ENCODE measurements at places on chromosomes 1 and 21.

DNA sequence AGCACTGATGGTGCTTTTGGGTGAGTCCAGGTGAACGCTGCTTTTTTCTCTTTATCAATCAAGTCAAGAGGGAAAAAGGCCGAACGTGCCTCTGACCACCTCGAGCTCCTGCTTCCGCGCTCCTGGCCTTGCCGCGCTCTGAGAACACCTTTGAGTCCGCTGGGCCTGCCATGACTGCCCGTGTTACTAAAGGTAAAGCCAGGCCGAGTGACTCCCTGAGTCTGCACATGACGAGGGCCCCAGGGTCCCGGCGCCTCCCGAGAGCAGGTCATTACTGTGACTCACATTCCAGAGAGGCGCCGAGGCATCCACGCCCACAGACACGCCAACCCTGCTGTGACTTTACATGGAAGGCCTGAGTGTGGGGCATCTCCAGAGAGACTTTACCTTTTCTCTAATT is 11.1 kb downstream of the POFUT2 start:
- no peak for DNase-seq

DNA sequence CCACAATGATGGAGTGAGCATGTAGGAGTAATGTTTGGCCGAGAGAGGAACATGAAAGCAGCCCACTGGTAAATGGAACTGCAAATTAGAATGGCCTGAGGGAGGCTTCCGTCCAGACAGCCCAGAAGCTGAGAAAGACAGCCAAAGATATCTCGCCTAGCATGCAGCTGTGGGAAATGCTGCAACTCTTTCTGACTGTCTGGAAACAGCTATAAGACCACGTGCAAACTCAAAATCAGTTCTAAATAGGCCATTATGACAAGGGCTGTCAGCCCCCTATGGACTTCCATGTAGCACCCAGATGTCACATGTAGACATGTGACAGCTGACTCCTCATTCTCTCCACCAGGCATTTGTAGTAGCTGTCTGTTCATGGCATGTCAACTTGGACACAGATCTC is 62.9 kb upstream of the ATP1A1 start:
- no peak for DNase-seq

DNA sequence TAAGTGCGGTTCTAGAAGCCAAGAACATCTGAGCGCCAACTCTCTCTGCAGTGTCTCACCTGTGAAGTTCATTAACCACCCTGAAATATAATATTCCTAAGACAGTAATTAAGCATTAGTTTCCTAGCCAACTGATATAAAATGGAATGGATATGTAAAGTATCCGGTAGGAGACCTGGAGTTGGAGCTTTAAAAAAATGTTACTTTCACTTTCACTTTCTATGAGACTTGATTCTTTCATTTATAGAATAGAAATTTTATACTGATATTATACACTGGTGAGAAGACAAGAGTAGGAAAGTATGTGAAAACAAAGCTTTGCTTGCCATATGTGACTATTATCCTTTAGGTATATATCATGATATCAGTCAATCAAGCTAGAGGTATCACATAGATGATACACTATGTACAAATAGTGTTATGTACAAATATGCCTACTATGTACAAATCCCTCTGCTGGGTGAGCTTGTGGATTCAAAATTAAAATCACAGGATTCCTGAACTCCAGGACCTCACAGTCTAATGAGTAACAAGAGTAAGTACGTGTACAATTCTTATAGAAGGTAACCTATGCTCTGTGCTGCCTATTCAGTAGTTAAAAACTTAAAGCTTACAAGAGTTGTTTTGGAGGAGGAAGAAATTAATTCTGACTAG is 934.2 kb downstream of the TTLL7 start:
- DNase-seq: no peak

DNA sequence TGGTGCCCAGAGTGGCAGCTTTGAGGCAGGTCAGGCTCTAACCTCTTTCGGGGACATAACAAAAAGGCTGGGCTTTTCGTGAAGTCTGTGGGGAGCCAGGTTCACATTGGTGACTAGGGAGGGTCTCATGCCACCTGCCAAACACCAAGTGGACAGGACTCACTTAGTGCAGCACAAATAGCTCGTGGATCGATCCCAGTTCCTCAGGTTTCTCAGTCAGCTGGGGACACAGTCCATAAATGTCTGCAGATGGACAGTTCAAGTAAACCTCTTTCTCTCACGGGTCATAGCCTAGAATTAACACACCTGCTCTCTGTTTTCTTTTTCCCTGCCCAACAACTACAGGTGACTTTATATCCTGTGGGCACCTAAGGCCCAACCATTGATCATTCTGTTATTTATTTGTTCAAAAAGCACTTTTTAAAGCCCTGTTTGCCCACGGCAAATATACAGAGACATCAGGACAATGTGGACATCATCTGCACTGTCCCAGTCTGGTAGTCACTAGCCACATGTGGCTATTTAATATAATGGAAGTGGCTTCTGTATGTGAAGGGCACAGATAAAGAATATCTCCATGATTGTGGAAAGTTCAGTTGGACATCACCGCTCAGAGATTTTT is 53.5 kb downstream of the CAPN2 start:
- no peak for DNase-seq

GRCh38 chr21:26406526-26406925 is 166.6 kb downstream of the CYYR1 start:
- no peak for DNase-seq

- no peak for DNase-seq
These were observed 2015.8 kb downstream of the NCAM2 start for GRCh38 chr21:23014021-23014420.

- no peak for DNase-seq
These were observed 51.0 kb downstream of the NME7 start for GRCh38 chr1:169316556-169316955.

DNA sequence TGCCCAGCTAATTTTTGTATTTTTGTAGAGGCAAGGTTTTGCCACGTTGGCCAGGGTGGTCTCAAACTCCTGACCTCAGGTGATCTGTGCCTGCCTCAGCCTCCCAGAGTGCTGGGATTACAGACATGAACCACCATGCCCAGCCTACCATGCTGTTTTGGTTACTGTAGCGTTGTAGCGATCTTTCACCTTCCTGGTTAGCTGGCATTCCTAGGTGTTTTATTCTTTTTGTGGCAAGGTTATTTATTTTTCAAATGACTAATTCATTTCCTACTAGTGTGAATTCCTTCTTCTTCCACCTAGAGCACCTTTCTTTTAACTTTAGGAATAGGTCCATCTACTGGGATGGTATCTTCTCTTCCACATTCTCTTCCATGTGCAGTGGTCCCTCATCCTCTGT is 29.3 kb downstream of the TMEM200B start:
- DNase-seq: no peak

- DNase-seq: no peak
These were observed 47.2 kb upstream of the PRMT6 start for GRCh38 chr1:107009281-107009680.

GRCh38 chr21:42621819-42622177 is 31.6 kb upstream of the PDE9A start:
- no peak for DNase-seq

DNA sequence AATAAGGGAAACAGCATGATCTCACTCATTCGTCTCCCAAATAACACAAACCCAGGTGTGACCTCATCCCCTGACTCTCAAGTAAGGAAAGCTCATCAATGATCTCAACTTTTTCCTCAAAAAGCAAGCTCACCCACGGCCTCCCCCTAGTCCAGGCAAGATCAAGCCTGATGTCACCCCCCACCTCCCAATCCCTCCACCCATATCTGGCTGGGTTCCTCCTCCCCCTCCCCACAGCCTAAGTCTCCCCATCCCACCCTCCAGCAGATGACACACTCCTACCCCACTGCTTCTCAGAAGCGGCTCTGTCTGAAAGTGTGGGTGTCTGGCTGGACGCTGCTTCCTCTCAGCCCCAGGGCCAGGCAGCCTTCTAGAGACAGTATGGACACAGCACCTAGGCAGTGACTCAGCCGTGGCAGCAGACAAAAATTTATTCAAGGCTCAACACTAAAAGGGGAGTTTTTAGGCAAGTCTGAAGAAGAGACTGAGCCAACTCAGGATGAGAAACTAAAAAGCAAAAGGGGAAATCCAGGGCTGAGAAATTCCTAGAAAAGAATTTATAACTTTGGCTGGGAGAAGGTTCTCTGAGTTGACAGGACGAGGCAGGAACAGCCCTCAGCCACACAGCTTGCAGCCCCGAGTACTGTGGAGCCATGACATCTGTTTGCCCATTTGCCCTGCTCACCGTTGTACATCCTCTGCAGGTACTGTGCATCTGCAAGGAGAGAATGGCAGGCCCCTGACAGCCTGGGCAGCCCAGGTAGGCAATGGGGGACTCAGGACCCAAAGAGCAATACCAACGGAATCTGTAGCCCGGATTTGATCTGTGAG is 81.6 kb upstream of the LRRC8D start:
- DNase-seq: peak; percentile 30

DNA sequence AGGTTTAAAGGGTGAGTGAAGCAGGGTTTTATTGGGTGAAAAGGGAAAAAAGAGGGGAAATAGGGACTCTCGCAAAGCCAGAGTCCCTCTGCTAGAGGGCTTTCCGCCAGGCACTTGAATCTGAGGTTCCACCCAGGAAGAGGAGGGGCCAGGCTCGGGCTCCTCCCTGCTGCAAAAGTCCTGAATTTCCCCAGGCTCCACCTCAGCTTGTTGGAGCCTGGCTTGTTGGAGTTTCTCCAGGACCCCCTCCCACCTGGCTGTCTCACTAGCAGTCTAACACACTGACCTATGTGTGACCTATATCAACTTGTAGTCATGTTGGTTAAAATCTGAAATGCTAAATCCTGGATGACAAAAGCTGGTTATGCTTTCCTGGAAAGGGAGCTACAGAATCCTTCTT is 25.5 kb downstream of the GBP2 start:
- DNase-seq: no peak

GRCh38 chr1:91803847-91804545 is 82.0 kb downstream of the TGFBR3 start:
- peak; percentile 37 for DNase-seq

DNA sequence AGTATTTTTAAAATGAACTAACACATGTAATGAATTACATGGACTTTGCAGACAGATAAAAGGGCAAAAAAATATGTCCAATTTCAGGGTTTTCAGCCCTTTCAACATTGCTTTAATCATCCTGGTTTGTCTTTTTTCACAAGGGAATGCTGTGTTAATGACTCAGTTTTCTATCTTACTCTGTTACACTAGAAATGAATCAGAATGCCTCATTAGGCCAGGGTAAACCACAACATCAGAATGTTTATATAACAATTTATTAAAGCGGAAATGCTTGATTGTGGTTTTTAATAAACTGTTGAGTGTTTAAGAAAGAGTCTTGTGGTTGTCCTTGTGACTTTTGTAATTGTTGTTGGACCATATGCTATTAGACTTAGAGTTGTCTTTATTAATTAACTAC is 13.5 kb downstream of the GORAB start:
- DNase-seq: no peak

- no peak for DNase-seq
These were observed 9.7 kb upstream of the KRTAP7-1 start for GRCh38 chr21:30839304-30839703.

GRCh38 chr1:200774735-200775444 is 36.2 kb downstream of the CAMSAP2 start:
- no peak for DNase-seq

DNA sequence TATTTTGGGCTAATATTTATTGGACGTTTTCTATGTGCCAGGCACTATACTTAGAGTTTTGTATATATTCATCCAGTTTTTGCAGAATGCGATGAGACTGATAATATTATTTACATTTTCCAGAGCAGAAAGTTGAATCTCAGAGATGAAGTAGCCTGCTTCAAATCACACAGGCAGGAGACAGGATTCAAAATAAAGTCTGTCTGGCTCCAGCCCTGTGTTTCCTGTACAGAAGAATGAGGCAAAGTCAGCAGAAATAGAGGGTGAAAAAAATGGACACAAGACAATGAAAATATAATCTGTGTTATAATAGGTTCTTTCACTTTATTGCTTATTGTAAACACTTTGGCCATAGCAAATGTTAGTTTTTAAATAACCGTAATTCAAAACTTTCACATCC is 107.2 kb downstream of the CYYR1 start:
- DNase-seq: no peak

DNA sequence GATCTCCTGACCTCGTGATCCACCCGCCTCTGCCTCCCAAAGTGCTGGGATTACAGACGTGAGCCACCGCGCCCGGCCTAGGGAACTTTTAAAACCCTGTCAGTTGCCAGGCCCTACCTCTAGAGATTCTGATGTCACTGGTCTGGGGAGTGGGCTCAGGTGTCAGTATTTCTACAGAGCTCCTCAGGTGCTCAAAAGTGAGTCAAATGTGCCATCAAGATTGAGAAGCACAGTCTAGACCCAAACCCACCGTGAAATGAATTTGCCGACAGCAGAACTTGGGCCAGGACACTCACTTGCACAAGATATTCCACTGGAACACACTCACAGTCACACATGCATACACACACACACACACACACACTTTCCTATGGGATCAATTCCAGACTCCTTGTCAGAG is 215.5 kb downstream of the RRAGC start:
- DNase-seq: no peak

DNA sequence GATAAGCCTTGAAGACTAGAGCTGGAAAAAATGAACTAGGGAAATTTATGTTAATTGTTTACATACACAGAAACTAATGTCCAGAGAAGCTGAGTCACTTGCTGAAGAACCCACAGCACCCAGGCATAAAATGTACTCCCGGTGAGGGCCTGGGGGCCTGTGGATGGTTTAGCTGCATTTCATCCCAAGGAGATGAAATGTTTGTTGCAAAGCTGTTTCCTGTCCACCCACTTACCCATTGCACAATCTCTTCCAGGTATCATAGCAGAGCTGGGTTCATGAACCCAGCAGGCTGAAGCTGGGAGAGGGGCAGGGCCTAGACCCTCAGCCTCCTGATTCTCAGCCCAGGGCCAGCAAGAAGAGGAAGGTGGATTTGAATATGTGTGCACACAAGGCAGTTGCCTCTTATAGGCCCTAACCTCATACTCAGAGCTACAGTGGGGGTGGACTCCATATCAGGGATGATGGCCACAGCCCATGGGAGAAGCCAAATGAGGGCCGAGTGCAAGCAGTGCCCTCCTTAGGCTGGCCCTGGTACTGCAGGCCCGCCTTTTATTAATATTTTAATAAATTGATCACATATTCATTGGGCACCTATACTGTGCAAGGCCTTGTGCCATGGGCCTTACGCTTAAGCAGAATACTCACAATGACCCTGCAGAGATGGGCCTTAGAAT is 110.8 kb downstream of the LACTBL1 start:
- DNase-seq: no peak

DNA sequence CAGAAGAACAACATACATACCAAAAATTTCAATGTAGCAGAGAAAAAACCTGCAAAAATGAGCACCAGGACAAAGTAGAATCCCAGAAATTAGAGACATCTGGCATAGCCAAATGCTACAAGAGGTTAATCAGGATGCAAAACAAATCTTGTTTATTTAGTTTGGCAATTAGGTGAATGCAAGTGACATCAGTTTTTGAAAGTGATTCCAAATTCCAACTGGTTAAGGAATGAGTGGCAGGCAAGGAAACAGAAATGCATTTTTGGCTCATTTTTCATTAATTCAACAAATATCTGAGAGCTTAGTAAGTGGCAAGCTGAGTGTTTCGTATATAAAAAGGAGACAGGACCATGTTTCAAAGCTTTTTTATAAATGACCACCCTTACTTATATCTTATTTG is 21.3 kb downstream of the SCAF4 start:
- no peak for DNase-seq

GRCh38 chr1:224745924-224746323 is 129.8 kb downstream of the CNIH3 start:
- DNase-seq: no peak

Measured in stimulated activated CD8-positive, alpha-beta memory T cell treated with anti-CD3 and anti-CD28 coated beads, Interleukin-2, amount 100 ng/mL, for 48 hours (primary cell).